ENCODE measurements at places on chromosomes 2 and 18.
A peak's percentile ranks its signal among the peaks of the same experiment; 100 is the strongest.

GRCh38 chr2:218727502-218728165, 17.0 kb downstream of the TTLL4 start:
- DNase-seq: no peak

GRCh38 chr2:205627085-205627484, 55.2 kb upstream of the NRP2 start:
- DNase-seq: no peak

GRCh38 chr2:112340475-112341267, 65.3 kb downstream of the ZC3H6 start:
- DNase-seq: no peak

DNA sequence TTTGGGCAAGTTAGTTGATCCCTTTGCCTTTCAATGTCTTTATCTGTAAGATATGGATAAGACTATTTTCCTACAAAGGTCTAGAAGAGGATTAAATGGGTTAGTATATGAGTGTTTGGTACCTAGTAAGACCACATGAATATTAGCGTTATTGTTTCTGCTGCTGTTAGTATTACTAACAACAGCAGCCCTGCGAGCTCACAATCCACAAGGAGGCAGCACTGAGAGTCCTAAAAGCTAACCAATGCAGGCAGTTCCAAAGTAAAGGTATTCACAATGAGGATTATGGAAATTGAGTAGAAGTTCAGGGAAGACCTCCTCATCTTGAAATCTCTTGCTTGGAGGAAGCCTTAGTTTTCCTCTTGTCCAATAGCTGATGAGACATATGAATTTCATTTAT, 248.9 kb downstream of the TDRD15 start:
- DNase-seq: no peak

GRCh38 chr2:149219856-149220255, 110.5 kb upstream of the LYPD6 start:
- no peak for DNase-seq

DNA sequence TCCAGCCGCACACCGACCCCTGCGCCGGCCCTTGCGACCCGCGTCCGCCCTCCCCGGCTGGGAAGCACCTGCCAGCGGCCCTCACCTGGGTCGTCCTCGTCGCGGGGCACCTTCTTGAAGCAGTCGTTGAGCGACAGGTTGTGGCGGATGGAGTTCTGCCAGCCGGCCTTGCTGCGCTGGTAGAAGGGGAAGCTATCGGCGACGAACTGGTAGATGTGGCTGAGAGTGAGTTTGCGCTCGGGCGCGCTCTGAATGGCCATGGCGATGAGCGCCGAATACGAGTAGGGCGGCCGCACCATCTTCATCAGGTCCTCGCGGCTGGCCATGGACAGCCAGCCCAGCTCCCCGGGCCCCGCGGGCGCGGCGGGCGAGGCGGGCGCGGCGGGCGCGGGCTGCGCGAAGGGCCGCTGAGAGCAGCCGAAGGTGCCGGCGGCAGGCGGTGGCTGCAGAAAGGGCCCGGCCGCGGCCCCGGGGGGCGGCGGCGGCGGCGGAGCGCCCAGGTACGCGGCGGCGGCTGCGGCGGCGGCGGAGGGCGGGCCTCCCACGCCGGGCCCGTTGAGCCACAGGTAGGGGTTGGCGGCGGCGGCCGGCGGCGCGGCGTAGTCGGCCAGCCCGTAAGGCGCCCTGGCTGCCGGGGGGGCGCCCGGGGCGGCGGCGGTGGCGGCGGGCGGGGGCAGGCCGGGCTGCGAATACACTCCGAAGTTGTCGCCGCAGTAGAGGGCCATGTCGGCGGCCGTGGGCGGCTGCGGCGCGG, 505 bp downstream of the FOXI3 start:
- DNase-seq: no peak

DNA sequence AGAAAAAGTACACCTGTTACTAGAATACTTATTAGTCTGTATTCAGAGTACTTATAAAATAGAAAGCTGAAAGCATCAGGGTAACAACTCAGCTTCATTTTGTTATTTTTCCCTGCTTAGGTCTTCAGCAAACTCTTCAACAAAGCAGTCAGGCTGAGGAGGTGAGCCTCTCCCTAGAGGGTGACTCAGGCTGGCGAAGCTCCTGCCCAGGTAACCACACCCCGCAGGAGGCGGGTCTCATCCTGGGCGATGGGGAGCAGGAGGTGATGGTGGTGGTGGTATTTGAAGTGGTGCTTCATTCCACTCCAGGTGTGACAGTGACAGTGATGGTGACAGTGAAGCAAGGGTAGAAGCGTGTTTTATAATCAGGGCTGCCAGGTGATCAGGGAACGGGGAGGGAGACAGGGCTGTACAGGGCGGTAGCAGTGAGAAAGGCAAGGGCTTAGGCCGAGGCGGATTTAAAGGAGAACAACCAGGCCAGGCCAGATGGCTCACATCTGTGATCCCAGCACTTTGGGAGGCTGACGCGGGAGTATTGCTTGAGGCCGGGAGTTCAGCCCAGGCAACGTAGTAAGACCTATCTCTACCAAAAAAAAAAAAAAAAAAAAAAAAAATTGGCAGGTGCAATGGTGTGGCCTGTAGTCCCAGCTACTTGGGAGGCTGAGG, 127.1 kb downstream of the SOCS6 start:
- no peak for DNase-seq

DNA sequence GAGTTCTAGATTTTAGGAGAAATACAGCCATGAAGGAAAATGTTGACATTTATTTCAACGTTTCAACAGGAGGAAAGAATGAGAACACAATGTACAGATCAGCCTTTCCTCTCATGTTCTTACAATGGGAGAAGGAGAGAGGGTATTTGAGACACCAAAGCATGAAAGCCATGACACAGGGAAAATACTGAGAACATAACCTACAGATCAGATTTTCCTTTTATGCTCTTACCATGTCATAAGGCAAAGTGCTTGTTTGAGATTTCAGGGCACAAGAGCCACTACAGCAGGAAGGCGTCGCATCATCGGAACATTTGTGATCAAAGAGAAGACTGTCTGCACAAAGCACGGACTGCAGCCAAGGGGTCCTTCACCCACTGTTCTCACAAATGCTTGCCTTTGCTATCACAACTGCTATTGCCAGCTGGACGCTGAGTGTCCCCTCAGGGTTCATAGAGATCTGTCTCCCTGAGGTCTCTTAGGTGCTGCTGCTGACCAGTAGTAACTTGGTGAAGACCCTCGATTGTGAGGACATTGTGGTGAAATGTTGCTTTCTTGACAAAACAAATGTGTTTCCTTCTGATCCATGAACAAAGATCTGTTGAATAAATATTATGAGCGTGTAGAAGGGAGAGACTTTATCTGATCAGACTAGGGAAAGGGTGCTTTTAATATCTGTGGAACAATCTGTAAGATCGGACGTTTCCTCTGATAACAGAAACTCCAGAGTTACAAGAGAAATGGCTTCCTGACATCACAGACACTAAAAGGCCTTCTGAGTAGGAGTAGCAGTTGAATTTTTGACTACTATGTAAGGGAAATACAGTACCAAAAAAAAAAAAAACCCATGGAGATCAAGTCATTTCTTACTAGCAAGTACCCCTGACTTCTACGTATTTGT, 6.4 kb upstream of the IL1RL1 start:
- peak; percentile 20 for DNase-seq

DNA sequence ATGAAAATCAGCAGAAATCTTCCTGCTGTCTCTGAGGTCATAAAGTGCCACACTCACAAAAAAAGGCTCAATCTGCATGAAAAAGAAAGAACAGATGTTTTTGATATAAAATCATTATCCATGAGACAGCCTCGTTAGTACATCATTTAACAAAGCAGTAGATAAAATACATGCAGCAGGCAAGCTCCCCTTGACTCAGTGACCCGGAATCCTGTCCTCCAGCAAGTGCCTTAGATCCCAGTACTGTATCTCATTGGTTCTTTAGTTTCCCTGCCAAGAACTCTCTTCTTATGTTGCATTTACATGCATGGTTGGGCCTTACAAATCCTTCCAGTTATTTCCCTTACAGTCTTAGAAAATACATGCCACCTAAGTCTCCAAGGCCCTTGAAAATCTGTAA, 148.9 kb upstream of the CCDC195 start:
- no peak for DNase-seq

DNA sequence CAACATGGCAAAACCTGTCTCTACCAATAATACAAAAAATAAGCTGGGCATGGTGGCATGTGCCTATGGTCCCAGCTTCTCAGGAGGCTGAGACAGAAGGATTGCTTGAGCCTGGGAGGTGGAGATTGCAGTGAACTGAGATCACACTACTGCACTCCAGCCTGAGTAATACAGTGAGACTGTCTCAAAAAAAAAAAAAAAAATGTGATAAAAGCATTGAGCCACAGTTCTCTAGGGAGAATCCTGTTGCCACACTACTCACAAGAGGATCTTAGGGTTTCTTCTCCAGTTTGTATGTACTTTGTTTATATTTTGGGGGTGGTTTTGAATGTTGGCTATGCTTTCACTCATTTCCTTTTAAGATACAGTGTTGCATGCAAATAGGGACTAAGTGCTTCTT, 62.0 kb downstream of the TMEM185B start:
- DNase-seq: no peak

- peak; percentile 30 for DNase-seq
These were observed 1.0 kb upstream of the B4GALT6 start for GRCh38 chr18:31685097-31686082.

GRCh38 chr2:162890690-162891311, 52.2 kb upstream of the KCNH7 start:
- DNase-seq: no peak

DNA sequence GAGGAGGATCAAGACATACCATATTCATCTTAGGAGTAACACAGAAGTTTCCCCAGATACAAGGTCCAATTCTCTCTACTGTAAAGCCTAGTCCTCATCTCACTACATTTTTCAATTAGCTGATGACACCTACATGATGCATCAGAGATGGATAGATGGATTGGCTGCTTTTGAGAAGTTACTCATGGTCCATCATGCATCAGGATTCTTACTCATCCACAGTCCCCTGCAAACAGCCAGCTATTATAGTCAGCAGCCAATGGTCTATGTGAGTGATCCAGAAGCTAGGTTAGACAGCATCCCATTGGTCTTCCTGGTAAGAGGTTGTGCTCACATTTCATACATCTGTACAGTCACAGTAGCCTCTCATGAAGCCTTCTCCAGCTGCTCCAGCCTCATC, 154.5 kb upstream of the NRP2 start:
- no peak for DNase-seq

- no peak for DNase-seq
These were observed 39.5 kb upstream of the TANC1 start for GRCh38 chr2:158928965-158929364.

DNA sequence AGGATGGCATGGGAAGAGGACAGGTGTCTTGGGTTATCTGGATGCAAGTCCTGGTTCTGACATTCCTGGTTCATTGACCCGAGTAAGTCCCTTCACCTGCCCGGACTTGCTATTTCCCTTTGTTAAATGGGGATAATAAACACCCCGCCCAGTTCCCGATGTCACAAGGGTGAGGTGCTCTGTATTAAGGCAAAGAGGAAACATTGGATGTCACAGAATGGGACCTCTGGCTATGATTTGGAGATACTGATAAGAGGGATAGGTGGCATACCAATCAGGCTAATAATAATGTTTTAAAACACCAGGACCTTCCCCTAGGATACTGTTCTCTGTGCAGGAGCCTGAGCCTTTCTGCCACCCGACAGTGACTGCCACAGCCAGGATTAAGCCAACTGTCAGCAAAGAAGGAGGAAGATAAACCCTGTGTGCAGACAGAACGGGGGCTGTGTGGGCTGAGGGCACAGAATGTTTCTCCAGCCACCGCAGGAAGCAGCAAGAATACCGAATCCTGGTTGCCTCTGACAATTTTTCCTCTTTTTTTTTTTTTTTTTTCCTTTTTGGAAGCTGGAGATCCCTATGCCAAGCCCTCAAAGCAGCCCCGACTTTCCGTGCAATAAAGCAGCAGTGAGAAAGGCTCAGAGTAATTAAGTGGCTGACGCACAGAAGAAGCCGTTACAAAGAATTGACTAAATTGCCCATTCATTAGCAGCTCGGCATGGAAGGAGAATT, 336.6 kb downstream of the SMAD2 start:
- DNase-seq: no peak

DNA sequence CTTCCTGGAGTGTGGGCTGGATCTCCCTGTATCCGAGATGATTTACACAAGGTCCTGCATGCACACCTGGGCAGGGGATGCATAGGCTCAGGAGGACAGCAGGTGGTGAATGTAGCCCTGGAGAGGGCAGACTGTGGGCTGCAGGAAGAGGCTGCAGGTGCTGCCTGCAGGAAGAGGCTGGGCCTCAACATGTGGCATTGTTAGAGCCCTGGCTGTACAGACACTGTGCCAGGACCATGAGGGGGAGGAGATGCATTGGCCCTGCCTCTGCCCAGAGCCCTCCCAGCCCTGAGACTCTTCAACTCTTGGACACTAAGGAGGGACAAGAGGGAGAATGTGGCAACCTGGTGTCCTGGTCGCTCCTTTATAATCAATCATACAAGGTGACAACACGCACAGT, 392.8 kb downstream of the TNS1 start:
- DNase-seq: no peak

DNA sequence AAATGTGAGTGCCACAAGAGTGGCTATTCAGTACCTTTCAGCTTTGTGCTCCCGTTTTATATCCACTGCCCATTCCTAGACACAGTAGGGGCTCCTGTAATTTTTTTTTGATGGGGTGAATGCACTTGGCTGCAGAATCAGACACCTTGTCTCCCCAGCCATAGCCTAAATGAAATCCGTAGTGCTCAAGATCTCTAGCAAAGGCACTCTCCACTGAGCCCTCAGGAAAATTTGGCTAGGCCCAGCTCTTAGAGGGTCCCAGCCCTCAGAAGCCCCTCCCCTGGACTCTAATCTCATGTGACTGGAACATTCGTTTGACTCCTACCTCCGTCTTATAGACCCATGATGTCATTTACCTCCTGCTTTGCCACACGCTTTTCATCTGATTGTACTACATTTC, 323.9 kb downstream of the SMAD2 start:
- no peak for DNase-seq

- no peak for DNase-seq
These were observed 116.2 kb downstream of the RBMS1 start for GRCh38 chr2:160377204-160377995.

- DNase-seq: no peak
These were observed 56.0 kb downstream of the KLF7 start for GRCh38 chr2:207109768-207110167.

GRCh38 chr2:128245813-128246212, 72.9 kb downstream of the HS6ST1 start:
- no peak for DNase-seq

DNA sequence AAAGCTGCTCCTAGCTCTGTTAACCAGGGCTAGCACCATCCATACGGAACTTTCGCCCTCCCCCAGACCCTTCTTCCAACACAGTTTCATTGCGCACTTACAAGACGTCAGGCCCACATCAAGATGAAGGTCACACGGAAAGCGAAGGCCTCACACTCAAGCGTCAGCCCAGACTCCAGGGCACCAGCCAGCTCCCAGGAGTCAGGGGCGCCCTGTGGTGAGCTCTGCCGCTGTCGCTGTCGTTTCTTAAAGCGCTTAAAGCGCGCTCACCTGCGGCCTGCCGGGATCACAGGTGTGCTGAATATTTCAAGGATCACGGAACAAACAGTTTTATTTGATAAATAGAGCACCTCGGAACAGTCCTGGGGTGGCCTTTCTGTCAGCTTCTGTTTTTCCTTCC, 163.1 kb downstream of the CDH20 start:
- no peak for DNase-seq

All from stimulated activated CD4-positive, alpha-beta T cell treated with anti-CD3 and anti-CD28 coated beads, Interleukin-2, amount 100 ng/mL, for 4 hours (primary cell).